ENCODE measurements at places on chromosomes 3 and 15.

DNA sequence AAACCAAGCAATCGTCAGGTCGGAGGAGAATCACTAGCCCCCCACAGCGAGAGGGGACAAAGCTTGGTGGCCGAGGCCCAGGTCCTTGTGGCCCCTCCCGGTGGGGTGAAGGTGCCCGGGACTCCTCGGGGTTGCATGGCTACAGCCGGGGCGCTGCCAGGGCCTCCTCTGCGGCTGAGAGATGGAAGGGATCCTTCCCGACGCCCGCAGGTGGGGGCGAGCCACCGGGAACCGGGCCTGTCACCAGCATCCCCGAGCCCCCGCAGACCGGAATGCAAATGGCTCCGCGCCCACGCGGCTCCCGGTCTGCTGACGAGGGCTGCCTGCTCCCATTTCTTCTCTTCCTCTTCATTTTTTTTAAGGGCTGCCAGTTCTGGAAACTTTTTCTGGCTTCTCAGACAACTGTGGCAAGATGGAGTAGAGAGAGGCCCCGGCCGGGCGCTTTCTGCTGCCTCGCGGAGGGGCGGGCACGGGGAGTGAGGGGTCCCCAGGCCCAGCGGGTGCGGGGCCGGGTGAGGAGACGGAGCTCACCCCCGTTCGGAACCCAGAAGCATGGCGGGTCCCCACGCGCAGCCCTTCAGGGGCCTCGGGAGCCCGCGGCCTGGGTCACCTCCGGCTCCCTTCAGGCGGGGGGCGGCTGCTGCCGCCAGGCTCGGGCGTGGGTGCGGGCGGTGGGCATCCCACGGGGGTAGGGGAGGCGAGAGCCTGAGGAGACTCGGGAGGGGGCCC is 27.5 kb downstream of the MELTF start:
- DNase-seq: no peak

GRCh38 chr3:43915546-43915945 is 224.8 kb downstream of the ABHD5 start:
- no peak for DNase-seq

GRCh38 chr3:107661447-107662123 is 138.8 kb downstream of the BBX start:
- DNase-seq: no peak

DNA sequence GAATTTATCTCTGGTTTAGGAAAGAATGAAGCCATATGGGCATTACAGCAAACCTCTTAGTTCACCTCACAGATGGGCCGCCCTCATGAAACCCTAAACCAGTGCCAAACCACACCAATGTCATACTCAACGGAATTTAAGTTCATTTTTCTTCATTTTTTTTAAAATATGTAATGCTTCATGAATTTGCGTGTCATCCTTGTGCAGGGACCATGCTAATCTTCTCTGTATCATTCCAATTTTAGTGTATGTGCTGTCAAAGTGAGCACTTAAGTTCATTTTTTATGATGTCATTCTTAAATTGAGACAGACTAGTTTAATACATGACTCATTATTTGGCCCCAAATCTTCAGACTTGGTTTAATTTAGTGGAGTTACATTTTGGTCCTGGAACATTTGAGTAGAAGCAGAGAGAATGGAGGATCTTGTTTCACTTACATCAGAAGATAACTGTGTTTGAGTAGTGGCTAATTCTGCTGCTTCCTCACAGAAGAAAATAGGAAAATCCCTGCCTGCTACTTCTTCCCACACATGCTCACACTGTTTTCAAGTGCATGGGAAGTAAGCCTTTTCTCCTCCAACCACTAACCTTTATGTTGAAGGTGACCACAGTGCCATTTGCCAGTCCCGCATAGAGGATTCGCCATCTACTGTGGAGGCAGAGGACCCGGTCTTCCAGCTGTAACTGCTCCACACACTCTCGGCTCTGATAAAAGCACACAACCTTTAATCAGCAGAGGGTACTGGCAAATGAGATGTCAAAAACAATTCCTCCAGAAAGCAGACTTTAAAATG is 63.3 kb downstream of the ZNF106 start:
- DNase-seq: no peak

GRCh38 chr3:171334465-171334811 is 125.8 kb downstream of the TNIK start:
- no peak for DNase-seq

DNA sequence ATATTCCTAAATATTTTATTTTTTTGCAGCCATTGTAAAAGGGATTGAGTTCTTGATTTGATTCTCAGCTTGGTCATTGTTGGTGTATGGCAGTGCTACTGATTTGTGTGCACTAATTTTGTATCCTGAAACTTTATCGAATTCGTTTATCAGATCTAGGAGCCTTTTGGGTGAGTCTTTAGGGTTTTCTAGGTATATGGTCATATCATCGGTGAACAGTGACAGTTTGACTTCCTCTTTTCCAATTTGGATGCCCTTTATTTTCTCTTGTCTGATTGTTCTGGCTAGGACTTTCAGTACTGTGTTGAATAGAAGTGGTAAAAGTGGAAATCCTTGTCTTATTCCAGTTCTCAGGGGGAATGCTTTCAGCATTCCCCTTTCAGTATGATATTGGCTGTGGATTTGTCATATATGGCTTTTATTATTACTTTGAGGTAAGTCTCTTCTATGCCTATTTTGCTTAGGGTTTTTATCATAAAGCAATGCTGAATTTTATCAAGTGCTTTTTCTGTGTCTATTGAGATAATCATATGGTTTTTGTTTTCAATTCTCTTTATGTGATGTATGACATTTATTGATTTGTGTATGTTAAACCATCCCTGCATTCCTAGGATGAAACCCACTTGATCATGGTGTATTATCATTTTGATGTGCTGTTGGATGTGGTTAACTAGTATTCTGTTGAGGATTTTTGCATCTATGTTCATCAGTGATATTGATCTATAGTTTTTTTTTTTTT is 11.4 kb upstream of the SLC9A9 start:
- no peak for DNase-seq

- no peak for DNase-seq
Measured at GRCh38 chr3:8206971-8207617, 294.5 kb upstream of the LMCD1 start.

All from GM18507 (cell line).